NCI-H2081 (cell line): ENCODE measurements at places on chromosomes 7 and 10.

- no peak for DNase-seq
Observed at GRCh38 chr7:126210707-126211106, 1042.0 kb downstream of the GRM8 start.

DNA sequence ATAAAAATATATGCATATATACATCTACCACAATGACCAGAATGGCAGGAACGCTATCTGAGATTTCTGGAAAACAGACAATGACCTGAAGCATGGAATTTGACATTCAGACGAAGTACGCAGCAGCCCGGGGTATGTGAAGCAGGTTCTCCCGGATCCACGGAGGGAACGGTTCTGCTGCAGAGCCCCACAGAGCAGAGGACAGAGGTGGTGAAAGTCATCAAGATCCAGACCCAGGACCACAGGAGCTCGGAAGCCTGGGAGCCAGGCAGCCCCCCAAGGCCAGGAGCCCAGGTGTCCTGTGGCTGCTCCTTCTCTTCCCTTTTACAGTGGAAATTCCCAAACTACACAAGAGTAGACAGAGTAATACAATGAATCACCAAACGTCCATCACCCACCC is 42.1 kb upstream of the DNAAF5 start:
- no peak for DNase-seq

- no peak for DNase-seq
Observed at GRCh38 chr7:23093546-23093945, 12.0 kb upstream of the KLHL7 start.

DNA sequence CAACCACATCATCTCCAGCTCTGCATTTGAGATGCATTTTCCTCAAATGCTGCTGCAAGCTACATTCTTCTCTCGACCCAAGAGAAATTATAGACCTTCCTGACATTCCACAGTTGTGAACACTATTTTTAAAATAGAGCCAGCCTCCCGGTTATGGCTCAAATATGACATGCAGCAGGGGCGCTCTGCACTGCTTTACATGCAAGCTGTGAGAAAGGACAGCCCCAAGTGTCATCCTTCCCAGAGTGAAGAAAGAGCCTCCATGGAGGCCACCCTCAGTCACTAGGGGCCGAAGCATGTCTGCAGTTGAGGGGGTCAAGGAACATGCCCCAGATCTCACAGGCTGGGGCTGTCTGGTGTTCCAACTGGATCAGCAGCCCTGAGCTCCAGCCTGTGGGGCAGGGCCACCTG is 63.9 kb upstream of the CHST15 start:
- DNase-seq, result no peak

DNA sequence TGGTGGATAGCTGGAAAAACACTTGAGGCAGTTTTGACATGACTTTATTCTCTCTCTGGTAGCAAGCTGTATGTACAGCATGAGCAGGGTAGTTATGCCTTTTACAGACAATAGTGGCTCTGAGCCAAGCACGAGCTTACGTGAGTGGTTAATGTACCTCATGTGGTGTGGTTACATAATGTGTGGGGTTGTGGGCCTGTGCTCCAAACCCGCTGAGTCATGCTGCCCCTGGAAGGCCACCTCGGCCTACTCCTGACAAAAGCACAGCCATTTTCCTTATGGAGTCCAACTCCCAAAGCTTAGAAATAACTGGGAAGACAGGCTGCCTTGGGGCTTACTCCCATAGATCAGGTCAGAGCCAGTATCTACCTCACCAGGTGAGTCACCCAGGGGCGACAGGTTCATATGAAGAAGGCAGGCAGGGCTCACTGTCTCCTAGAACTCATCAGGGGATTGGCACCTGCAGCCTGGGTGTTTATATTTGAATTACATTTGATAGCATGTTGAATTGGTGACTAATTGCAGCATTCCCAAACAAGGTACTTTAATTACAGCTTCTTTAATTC is 404.5 kb downstream of the ADRA2A start:
- DNase-seq, result no peak

DNA sequence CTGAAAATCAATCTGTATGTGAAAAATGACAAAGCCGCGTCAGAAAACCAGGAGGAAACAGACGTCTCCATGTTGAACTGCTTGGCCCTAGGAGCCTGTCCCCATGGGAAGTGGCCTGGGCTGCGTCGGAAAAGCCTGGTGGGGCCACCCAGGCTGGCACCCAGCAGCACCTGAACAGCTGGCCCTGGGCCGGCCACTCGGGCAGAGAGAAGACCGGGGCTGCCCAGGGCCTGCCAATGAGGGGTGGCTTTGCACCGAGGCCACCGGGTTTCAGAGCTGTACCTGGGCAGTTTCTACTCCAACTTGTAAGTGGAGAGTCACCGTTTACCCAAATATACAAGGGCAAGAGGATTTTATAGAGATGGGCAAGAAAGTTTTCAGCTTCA is 1.1 kb upstream of the FUOM start:
- no peak for DNase-seq

DNA sequence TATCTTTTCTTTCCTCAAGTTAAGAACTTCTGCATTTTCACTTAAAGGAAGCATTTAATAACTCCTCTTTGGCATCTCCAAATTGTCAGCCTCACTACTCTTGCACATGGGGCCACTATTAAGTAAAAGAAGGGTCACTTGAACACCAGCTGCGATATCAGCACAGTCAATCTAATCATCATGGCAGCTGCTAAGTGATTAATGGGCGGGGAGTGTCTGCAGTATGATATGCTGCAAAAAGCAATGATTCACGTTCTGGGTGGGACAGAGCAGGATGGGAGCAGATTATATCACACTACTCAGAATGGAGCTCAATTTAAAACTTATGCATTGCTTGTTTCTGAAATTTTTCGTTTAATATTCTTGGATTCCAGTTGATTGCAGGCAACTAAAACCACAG is 447.4 kb upstream of the PFKP start:
- DNase-seq, result peak; percentile 42

DNA sequence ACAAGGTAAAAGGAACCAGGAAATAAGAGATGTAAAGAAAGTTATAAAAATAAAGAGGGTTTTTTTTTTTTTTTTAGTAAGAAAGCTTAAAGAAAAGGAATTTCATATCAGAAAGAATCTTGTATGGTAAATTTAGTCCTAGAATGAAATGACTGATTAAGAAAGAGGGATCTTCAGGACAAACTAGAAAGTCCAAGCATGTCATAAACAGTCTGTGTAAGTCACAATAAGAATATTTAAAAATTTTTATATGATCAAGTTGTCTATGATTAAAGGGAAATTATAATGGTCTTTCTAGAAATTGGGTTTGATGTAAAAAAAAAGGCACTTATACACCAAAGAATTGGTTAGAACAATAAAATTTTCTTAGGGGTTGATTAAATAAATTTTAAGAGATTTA is 289.5 kb downstream of the XPNPEP1 start:
- DNase-seq, result no peak

GRCh38 chr10:87816898-87817608 is 973 bp downstream of the ATAD1 start:
- DNase-seq, result no peak

DNA sequence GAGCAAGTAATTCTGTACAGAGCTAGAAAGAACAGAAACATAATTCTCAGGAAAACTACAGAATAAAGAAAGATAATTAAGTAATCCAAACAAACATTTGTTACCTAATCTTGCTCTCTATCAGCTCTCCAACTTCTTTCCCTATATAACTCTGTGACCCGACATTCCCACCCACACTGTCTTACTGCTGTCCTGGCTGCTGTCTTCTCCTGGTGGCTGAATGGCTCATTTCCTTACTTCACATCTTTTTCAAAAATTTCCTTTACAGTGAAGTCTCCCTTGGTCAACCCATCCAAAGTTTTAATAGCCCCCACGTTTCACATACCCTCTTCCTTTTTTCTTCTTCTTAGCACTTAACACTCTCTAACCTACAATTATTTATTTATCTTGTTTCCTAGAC is 64.0 kb downstream of the HYCC1 start:
- no peak for DNase-seq

- no peak for DNase-seq
Observed at GRCh38 chr10:47453141-47454007, 30.5 kb downstream of the ANXA8 start.

DNA sequence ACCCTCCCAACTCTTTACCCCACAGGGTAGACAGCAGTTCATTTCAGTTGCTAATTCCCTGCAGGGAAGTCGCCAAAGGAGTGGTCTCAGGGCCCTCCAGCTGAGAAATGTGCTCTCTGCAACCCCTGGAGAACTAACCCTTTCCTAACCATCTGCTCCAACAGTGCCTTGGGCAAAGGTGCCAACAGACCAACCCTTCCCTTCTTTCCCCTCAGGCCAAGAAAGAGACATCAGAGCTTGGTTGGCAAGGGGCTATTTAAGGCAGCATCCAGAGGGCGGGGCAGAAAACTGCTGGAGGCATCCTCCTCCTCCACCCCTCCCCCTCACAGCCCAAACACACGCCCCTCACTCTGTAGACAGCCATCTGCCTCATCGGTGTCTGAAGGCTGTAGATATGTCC is 1.7 kb downstream of the SORBS1 start:
- DNase-seq, result no peak

DNA sequence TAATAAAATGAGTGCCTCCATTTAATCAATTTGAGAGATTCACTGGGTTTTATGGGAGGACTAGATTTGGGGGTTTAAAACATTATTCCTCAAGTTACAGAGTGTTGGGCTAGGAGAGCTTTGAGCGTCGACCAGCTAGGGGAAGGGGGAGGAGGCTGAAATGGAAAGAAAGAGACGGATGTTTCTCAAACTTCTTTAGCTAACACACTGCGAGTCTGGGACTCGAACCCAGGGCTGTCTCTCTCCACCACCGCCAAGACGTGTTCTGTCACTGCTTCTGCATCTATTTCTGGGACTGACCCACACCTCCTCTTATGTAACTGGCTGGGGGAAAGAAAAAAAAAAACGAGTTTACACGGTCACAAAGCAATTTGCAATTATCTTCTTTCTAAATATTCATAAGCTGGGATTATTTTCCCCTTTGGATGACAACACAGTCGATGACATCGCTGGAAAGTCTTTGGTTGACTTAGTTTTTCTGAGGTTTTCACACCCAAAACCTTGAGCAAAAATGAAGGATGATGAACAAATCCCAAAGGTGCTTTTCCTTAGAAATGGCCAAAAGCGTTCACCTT is 27.2 kb downstream of the CHST15 start:
- DNase-seq, result no peak
